ENCODE measurements at places on chromosomes 3 and 15.

DNA sequence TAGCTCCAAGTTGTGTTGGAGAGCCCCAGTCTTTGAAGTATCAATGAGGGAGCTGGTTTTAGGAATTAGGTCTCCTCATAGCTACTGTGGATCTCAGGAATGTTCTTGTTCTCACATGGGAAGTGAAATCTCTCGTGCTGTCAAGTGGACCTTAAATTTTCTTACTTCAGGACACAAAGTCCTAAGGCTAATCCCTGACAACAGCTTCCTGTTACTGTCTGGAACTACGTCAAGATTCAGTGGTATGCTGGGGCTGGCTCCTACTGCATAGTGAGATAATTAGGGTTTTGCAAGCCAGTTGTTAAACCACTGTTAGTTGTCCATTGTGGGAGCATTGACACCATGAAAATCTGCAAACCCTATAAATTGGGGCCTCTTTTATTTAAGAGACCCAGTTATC lies 22.8 kb downstream of the MESP1 start:
- DNase-seq: no peak

GRCh38 chr3:184523825-184524615 lies 37.6 kb upstream of the EPHB3 start:
- no peak for DNase-seq

DNA sequence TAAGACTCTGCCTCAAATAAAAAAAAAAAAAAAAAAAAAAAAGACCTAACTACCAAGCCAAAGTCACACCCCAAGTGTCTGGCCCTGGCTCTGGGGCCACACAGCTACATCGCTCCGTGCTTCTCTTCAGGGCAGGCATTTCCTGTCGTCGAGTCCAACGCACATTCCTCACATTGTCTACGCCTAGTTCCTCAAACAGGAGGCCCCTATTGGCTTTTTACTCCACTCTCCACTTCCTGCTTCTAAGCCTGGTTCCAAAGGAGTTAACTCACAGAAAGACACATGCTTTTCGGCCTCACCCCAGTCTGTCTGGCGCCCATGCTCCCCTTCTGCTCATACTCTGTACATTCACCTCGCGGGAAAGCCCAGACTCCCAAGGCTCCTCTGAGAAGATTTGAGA lies 28.8 kb downstream of the KNG1 start:
- no peak for DNase-seq

GRCh38 chr15:80418892-80419537 lies 14.8 kb downstream of the ARNT2 start:
- no peak for DNase-seq

DNA sequence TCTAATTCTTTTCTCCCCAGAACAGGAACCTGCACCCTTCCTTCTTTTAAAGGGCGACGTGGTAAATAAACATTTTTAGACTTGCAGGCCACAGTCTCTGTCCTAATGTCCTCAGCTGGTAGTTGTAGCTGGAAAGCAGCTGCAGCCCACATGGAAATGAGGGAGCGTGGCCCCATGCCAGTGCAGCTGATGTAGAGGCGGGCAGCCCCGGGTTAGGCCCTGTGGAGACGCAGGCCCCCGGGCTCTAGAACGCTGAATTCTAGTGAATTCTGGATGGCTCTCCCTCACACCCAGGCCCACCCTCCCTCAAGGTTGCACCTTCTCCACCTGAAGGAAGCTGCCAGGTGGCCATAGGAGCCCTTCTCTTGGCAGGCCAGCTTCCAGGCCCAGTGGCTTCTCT lies 52.3 kb downstream of the PGPEP1L start:
- no peak for DNase-seq
